ENCODE measurements at places on chromosomes 2 and 18. TPM values are rescaled to one million over a fixed set of nuclear protein-coding genes. Genes with fewer than 3 reads are reported as not detected.

GRCh38 chr2:10934308-10934978 is 22.7 kb downstream of the KCNF1 start:
- DNase-seq = no peak

DNA sequence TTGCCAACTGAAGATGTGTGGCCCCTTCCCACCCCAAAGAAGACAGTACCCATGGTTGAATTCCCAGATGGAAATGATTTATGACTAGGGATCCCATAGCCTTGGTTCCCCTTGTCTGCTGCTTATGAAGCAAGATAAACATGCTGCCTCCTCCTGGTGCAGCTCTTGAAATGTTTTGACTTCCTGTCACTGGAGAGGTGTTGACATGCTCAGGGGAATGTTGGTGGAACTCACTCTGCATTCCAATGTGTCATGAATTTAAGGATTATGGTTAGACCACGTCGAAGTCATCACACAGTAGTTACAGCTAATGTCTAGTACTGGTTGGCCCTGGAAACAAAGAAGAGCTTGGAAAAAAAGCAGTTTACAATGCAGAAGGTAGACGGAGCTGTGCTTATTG is 69.0 kb upstream of the FAM110C start:
- DNase-seq = no peak

DNA sequence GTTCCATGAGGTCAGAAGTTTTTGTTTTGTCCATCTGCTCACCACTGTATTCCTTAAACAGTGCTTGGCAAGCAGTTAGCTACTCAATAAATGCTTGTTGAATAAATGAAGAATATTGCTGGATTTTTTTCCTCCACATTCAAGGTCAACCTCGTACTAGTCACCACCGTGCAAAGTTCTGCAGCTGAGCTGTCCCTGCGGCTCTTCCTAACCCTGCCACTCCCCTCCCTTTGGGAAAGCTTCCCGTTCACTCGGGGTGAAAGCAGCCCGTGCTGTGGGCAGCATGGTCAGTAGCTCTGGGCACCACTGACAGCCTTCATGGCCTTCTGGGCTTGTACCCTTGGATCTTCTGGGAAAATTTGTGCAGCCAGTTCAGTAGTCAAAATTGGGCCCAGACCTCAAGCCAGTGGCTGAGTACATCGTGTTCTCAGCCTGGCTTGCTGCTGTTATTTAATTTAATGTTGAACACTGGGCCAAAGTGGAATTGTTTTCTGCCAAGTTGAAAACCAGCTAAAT is 469.3 kb upstream of the RAB12 start:
- no peak for DNase-seq

DNA sequence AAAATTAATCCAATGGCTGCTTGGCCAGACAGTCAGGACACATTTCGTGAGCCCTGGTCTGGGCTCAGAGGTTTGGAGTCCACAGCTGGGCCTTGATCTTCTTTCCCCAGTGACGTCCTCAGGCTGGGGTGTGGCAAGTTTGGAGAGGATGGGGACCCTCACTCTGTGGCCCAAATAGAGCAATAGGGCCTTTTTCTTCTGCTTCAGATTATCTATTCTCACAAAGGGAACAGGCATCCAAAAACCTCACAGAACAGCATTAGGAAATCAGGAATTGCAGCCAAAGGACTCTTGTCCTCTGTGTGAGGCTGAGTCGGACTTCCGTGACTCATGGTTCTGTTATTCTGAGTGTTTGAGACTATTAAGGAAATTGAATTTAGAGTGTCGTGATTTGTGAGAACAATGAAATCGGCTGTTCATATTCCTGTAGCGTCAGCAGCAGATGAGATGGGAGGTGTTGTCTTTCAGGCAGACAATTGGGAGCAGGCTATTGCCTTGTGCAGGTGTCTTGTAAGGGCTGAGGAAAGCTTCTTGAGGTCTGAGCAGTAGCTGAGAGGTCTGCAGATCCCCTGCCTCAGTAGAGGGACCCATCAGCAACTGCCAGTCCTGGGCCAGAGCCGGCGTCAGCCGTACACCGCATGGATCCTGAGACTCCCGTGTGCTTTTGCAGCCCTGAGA is 113.8 kb downstream of the SH3RF3 start:
- DNase-seq = no peak

The APLF gene
- total RNA-seq = 11.8 TPM

The MROH2A gene
- not detected for total RNA-seq

The MATN3 gene
- 1.6 TPM for total RNA-seq

The MORN2 gene
- total RNA-seq = 17.9 TPM

The CIDEA gene
- 1.6 TPM for total RNA-seq

The NGEF gene
- total RNA-seq = 50.1 TPM
